ENCODE measurements at places on chromosomes 1 and 21.

- DNase-seq, result no peak
Measured at GRCh38 chr1:235939480-235939775, 72.7 kb upstream of the LYST start.

GRCh38 chr1:75542818-75543570 lies 67.9 kb downstream of the SLC44A5 start:
- no peak for DNase-seq

- DNase-seq, result no peak
Measured at GRCh38 chr1:115159958-115160357, 70.7 kb upstream of the TSPAN2 start.

DNA sequence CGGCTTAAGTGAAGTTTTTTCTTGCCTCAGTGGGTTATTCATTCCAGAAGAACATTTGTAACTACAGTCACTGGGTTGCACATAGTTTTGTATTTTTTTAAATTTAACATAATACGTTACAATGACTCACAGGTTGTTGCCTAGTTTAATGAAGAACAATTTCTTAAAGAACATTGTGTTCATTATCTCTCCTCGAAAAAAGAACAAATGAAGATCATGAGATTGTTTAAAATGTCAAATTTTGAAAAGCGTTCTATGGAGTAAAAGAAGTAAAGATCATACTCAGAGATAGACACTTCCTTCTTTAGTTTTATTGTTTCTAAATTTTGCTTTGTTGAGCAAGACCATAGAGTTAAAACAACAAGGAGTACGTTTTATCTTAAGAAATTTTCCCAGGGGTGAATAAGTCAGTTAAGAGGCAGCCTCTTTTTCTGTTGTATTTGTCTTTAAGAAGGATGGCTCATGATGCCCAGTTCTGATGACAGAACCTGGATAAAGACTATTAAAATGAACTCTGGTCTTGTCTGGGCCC lies 10.5 kb upstream of the SLAMF1 start:
- DNase-seq, result no peak

DNA sequence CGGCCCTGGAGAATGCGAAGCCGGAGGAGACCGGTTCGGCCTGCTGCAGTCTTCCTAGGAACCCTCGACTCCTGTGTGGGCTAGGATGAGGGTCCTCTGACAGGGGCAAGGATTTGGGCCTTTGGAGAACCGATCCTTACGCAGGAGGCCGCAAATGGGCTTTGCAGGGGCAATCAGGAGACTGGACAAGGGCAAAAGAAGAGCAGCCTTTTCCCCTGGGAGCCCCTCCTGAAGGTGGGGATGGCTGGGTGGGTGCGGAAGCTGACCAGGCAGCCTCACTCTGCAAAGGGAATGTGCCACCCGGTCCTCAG lies 111.7 kb downstream of the NAV1 start:
- DNase-seq, result no peak

DNA sequence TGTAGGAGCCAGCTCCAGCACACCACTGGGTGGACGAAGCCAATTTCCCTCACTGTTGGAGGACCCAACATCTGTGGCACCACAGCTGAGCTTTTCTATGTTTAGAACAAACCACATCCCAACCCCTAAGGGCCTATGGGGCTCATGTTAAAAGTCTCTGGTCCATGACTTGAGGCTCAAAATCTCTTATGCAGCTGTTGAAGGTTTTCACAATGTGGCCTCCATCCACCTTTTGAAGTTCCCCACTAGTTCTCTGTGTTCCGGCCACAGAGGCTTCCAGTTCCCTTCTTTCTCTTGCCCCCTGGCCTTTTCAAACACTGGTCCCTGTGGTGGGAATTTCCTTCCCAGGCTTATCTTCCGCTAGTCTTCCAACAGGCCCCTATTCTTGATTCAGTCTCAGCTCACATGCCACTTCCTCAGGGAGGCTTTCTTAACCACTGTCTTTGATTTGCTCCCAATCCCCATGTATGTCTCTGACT lies 3.9 kb upstream of the IFNLR1 start:
- no peak for DNase-seq

GRCh38 chr1:10771789-10772188 lies 24.7 kb downstream of the CASZ1 start:
- DNase-seq, result no peak

- DNase-seq, result no peak
Measured at GRCh38 chr1:191760016-191760415, 398.2 kb upstream of the RGS18 start.

- peak; percentile 29 for DNase-seq
Measured at GRCh38 chr21:41948078-41948895, 5.5 kb downstream of the C2CD2 start.

GRCh38 chr1:91830242-91831131 lies 55.5 kb downstream of the TGFBR3 start:
- DNase-seq, result peak; percentile 19

DNA sequence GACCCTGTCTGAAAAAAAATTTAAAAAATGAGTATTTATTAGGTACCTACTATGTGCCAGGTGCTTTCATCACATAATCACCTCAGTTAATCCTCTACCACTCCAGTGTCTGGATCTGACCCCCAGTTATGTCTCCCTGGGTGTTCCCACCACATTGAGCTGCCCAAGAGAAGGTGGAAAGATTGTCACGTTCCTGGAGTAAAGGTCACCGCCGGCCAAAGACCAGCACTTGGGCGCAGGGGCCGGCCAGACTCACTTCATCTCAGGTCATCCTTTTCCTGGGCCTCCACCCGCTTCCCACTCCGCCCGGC lies 714 bp downstream of the PYCR2 start:
- no peak for DNase-seq

- no peak for DNase-seq
Measured at GRCh38 chr1:163381487-163382184, 59.9 kb downstream of the NUF2 start.

GRCh38 chr1:47334765-47335435 lies 1.3 kb downstream of the CMPK1 start:
- DNase-seq, result no peak

- no peak for DNase-seq
Measured at GRCh38 chr1:66365635-66366034, 168.3 kb upstream of the SGIP1 start.

GRCh38 chr1:54981466-54981865 lies 1.0 kb downstream of the TMEM61 start:
- no peak for DNase-seq

GRCh38 chr1:40315239-40315794 lies 1.8 kb downstream of the COL9A2 start:
- peak; percentile 100 for DNase-seq

- no peak for DNase-seq
Measured at GRCh38 chr1:25033828-25034705, 104.0 kb upstream of the RUNX3 start.

GRCh38 chr1:211741116-211741515 lies 65.7 kb upstream of the NEK2 start:
- no peak for DNase-seq

DNA sequence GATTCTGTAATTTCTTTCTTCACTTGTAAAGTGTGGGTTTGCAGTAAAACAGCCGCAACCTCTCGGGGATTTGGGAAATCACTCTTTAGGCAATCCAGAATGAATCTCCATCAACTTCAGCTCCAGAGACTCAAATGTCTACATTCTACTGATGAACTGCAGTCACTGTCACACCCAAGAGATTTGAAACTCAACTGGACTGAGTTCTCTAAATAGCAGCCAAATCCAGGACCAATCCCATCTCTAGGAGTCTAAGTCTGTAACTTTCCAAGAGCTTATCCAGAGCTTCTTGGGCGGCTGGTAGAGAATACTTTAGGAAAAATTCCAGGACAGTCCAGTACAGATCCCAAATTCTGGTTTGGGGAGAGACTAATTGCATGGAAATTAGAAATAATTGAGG lies 62.9 kb downstream of the ADAMTS1 start:
- no peak for DNase-seq

GRCh38 chr1:152179566-152179965 lies 20.5 kb upstream of the RPTN start:
- DNase-seq, result no peak

- DNase-seq, result no peak
Measured at GRCh38 chr1:204456826-204457442, 37.7 kb downstream of the PIK3C2B start.

DNA sequence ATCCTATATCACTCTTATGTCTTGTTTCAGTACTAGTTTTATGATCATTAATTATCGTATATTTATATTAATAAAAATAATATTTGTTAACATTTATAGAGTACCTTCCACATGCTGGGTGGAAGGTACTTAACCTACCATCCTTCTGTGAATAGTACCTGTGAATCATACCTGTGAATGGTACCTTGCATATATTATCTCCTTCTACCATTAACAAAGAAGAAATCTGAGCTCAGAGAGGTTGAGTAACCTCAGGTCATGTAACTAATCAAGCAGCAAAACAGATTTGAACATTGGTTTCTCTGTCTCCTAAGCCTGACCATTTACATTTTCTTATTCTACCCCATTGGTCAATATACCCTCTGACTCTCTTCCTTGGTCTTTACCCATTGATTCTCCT lies 174.4 kb upstream of the UBE2U start:
- DNase-seq, result no peak

GRCh38 chr21:38819719-38820159 lies 14.0 kb downstream of the ETS2 start:
- no peak for DNase-seq

DNA sequence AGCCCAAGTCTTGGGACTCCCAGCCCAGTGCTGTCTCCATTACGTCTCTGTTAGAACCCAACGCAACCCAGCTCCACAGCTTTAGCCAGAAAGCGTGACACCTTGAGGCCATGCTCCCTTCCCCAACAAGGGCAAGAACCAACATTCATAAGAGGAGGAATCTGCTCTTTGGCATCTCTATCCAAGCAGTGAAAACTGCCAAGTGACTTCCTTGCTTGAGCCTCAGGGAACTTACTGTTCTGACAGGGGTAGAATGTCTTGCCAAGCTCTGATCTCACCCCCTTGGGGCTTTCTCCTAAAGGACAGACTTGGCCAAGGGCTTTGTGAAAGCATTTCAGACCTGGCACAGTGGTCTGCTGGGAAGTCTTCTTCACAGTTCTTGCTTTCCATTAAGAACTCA lies 56.6 kb downstream of the SYT6 start:
- no peak for DNase-seq

DNA sequence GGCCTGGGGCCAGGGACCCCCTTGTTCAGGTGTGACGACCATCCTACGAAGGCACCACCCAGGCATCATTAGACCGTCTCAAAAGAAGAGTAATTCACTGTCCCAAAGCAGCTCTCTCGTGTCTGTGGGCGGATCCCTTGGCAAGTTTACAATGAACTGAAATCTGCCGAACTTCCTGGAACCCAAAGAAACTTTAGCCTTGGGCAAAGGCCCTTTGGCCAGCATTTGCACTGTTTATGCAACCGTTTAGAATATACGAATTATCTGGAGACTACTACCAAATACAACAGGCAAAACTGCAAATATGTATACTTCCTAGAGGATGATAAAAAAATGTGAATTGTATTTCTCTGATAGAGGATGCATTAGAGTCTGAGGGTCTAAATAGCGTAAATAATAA lies 1.4 kb upstream of the SOD1 start:
- DNase-seq, result no peak

DNA sequence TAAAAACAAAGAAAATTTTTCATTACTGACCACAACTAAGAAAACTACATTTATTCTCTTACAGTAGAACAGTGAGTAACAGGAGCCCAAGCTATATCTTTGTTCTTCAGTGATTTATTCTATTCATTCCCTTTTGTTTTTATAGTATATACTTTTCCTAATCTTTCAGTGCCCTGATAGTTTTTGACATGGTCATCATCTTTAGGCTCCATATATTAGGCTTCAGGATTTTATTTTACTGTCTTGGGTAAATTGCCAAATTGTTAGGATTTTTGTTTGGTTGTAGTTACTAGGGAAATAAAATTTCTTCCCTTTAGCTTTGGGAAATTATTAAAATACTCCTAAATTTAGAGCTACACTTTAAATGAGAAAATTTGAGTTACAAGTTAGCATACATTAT lies 10.3 kb downstream of the FBXO28 start:
- no peak for DNase-seq

DNA sequence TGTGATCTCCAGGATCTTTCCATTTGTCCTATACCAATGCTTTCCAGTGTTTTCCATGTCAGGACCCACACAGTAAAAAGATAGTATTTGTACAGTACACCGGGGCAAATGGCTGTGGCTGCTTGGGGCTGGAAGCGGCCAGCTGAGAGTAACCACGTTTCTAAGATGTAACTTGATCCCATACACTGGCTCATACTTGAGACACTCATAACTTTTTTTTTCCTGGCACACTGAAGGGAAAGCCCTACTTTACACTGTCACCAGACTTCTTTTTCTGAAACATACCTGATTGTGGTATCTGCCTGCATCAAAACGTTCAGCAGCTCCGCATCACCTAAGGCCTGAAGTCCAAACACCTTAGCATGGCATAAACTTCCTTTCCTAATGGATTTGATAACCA lies 21.6 kb downstream of the VPS13D start:
- DNase-seq, result no peak

GRCh38 chr1:201827321-201828216 lies 1.4 kb upstream of the IPO9 start:
- DNase-seq, result no peak

- DNase-seq, result no peak
Measured at GRCh38 chr1:34330061-34330460, 153.4 kb downstream of the C1orf94 start.

DNA sequence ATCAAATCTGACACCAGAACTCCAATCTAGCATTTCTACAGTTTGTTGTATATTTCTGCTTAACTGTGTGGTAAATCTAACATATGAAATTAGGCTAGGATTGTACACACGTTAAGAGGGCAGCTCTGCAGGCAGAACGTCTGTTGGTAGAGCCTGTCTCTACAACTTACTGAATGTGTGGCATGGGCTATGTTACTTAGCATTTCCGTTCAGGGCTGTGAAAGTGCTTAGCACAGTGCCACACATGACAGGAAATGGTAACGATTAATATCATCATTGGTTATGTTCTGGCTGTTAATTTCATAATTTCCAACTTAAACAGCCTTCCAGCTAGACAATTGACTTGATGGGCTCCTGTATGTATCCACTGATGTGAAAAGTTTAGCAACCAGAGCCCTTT lies 9.6 kb upstream of the C8B start:
- no peak for DNase-seq

DNA sequence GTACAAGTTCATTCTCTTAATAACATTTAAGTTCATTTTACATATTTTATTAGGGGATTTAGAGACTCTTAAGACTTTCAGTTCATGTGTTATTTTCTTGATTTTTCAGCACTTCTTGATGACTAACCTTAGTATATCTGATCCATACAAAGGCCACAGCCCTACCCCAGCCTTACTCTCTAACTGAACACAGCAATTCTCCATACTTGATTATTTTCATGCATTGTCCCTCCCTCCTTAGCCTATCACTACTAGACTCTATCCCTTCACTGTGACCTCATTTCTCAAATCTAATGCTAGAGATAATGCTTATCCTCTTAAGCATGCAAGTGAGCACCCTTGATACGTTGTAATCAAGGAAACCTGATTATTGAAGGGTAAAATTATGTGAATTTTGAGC lies 15.2 kb downstream of the PRKAA2 start:
- no peak for DNase-seq

DNA sequence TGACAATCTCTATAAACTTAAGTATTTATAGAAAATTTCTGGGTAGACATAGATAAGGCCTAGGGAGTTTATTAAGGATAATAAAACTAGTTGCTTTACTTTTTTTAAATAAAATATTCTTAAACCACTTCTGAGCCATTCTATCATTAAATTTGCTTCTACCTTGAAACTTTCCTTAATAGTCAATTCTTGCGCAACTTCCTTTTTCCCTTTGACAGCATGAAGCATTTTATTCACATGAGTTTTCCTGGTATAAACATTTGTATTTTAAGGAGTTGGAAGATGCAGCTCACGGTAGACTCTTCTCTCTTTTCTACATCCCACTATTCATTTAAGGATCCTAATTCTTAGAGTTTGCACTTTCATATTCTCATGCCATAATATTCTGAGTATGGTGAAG lies 75.8 kb upstream of the DPH5 start:
- DNase-seq, result no peak
